ENCODE measurements at places on chromosomes 13 and 19.

GRCh38 chr19:16042533-16043085 is 33.7 kb upstream of the TPM4 start:
- no peak for DNase-seq

GRCh38 chr13:49113526-49114286 is 106.4 kb upstream of the MLNR start:
- no peak for DNase-seq

DNA sequence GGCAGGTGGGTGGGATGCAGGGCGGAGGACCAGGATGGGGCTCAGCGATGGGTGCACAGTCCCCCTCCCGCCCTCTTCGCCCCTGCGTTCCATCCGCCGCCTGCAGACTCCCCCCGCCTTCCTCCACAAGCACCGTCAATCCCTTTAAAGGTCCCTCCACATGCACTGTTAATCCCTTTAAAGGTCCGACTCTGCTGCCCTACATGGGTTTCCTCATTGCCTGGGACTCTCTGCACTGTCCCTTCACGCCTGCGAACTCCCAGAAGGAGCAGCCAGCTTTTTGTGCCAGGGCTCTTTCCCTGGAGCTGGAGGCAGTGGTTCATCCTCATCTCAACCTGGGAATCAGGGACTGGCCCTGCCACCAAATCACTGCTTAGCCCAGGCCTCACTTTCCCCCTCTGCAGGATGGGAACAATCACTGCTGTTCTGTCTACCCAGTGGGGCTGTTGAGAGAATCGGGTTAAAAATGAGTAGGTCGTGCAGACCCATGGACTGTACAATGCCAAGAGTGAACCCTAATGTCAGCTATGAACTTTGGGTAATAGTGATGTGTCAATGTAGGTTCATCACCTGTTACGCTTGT is 20.4 kb downstream of the ZNF574 start:
- no peak for DNase-seq

GRCh38 chr13:113734099-113734825 is 24.8 kb upstream of the TMEM255B start:
- DNase-seq: no peak

DNA sequence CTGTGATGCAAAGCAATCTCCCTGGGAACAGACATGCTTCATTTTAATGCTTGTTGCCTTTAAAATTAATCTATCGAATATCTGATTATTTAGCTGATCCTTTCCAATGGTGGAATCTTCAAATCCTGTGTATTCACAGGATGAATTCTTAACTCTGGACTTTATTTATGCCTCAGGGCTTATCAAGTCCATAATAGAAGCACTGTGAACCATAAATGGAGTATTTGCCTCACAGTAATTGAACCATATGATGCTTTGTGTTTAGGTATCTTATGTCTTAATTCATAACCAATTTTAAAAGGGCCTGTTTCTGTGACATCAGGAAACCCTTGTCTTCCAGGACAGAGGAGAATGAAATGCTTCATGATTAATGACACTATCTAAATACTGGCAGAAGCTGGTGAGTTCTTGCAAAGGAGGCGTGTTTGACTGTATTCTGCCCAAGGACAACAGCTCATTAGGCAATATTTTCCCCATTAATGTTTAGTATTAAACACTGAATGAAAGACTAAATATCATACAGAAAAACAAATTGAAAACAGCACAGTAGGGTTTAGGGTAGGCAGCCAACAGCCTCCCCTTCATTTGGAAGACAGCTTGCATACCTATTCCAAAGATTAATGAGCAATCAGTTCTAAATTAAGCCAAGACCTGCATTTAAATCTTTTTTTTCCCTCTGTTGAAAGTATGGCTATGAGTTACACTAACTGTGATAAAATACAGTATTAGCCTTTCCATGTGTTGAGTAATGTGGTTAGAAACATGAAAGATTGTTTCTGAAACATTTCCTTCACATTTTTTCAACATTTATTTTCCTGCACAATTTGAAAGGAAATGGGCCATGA is 709.4 kb downstream of the PCDH9 start:
- DNase-seq: no peak

GRCh38 chr19:47036097-47036651 is 12.2 kb downstream of the TMEM160 start:
- no peak for DNase-seq

- DNase-seq: no peak
Measured at GRCh38 chr19:30222428-30222873, 149.7 kb upstream of the ZNF536 start.

Measured in stimulated activated CD4-positive, alpha-beta T cell treated with anti-CD3 and anti-CD28 coated beads, Interleukin-12 subunit alpha, Interleukin-12 subunit beta, amount 100 ng/mL, for 48 hours (primary cell).